ENCODE measurements at places on chromosomes 4 and X. TPM values are rescaled to one million over a fixed set of nuclear protein-coding genes. Genes with fewer than 3 reads are reported as not detected.

The FRMD7 gene
- polyA plus RNA-seq: not detected

The TRPC5OS gene
- polyA plus RNA-seq: not detected

The CTAG2 gene
- polyA plus RNA-seq: not detected

The HMGN5 gene
- 0.31 TPM for polyA plus RNA-seq

The MAGEA12 gene
- not detected for polyA plus RNA-seq

The CT45A3 gene
- polyA plus RNA-seq: not detected

The GABRA4 gene
- polyA plus RNA-seq: not detected

The ADGRL3 gene
- 0.05 TPM for polyA plus RNA-seq

The ANOS1 gene
- polyA plus RNA-seq: not detected

The SULT1E1 gene
- polyA plus RNA-seq: 1.7 TPM
